RWPE1 (cell line): ENCODE measurements at places on chromosomes 7 and 10.

- DNase-seq, result no peak
Measured at GRCh38 chr7:30998180-30998579, 34.4 kb downstream of the GHRHR start.

DNA sequence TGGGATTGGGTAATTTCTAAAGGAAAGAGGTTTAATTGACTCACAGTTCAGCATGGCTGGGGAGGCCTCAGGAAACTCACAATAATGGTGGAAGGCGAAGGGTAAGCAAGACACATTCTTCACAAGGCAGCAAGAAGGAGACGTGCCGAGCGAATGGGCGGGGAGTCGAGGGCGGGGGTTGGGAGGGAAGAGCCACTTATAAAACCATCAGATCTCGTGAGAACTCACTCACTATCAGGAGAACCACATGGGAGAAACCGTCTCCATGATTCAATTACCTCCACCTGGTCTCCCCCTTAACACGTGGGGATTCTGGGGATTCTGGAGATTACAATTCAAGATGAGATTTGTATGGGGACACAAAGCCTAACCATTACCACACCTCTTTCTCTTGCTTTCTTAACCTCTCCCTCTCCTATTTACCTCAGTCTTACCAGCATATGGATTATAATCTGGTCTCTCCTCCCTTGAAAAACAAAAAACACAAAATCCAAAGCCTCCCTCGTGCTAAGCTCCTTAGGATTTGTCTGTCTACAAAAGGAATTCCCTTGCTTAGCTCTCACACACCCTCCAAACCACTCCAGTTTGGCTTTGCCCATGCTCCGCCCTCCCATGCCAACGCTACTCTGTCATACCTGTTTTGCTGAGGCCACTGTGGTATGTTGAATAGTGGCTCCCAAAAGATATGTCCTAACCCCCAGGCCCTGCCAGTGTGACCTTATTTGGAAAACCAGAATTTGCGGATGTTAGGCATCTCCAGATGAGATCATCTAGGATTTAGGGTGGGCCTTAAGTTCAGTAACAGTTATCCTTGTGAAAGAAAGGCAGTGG, 19.6 kb upstream of the EFCAB10 start:
- peak; percentile 13 for DNase-seq

GRCh38 chr7:88597941-88598425, 161.5 kb upstream of the ZNF804B start:
- no peak for DNase-seq

DNA sequence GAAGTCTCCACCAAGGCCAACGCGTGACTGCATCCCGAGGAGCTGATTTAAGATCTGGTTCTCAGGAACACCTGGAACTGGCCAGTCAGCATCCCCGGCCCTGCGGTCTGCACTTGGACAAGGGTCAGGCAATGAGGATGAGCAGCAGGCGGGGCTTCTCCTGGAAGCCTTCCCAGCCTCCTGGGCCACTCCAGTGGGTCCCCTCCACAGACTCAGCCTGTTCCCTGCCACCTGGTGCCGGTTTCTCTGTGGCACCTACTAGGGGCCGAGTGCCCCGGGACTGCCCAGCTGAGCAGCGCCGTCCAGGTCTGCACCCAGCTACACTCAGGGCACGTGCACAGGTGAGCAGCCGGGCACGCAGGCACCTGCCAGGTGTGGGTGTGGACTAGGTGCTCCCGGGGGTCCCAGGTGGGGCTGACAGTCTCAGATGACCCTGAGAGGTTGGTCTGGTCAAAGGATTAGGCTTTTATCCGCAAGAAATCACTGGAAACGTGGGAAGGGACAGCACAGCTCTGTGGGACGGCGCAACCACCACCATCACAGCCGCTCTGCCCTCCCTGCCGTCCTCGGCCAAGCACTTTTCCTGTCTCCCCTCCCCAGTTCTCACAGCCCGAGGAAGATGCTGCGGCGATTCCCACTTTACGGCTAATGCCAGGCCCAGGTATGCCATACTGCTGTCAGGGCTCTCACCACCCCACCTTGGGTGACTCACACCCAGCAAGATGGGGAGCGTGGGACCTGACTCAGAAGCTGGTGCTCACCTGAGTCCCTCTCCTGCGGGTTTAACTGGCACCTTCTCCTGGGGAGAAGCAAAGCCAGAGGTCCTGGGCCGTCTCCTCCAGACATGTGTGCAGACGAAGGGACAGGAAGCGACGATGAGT, 166.0 kb downstream of the RNF216 start:
- DNase-seq, result peak; percentile 75

DNA sequence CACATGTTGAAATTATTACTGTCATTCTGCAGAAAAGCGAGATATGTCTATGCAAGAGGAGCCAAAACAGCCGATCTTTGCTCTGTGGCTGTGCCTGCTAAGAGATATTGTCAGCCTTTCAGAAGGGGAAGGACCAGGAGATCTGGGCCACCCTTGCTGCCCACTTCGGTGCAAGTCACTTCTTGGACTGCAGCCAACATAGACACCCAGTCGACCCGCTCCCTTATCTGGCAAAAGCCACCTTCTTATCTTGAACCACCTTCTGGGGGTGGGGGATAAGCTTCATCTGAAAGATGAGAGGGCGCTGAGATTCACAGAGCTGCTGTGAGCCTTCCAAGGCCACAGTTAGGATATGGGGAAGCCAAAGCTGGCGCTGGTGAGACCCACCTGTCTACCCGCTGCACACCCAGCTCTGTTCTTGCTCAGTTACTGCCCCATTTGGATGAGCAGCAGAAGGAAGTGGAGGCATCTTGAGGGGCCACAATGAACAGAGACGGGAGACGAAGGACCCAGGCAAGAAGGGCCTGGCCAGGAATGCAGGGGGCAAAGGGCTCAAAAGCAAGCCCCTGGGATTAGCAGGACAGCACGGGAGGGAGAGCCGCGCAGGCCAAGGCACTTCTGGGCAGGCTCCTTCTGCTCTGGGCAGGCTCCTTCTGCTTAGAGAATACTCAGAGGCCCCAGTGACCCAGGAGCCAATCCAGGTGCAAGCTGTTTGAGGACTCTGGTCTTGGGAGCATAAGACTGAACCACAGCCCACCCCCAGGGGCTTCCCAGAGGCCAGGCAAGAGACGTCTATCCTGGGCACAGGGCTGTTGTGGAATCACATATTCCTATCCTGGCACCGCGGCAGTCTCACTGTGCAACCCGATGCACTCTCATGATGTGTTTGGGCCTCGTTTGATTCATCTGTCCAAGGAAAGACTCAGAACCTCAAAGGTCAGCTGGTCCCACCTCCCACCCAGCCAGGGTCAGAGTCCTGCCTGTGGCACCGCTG, 38.4 kb upstream of the NPFFR1 start:
- no peak for DNase-seq

DNA sequence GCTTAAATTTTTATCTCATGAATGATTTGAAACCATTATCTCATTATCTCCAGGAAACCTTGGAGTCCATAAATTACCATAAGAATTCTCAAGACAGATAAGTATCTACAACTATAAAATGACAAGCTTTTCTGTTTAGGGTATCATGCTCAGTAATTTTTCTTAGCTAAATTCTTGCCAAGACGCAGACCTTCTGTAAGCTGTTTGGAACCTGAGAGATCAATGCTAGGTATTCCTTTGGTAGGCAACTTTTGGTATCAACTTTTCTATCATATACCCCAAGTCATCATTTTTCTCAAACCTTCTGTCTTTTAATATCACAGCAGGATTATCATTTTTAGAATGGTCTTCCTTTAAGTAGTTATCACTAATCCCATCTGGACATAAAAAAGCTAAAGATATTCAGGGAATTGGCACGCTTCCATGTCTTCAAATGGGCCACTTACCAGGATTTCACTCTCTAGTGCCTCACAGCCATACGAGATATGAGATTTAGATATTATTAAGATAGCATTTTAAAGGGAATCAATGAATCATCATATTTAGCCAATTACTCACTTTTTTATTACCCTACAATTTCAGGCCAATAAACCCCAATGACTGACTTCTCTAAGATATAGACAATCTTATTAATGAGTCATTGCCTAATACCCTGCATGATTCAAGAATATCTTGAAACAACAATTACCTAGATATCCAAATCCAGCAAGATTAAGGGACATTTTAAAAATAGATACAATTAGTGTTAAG, 544.1 kb downstream of the HTR7 start:
- peak; percentile 89 for DNase-seq
